ENCODE measurements at places on chromosomes 12 and 14.

- no peak for DNase-seq
These were observed 4.5 kb upstream of the RNASE4 start for GRCh38 chr14:20679907-20680306.

DNA sequence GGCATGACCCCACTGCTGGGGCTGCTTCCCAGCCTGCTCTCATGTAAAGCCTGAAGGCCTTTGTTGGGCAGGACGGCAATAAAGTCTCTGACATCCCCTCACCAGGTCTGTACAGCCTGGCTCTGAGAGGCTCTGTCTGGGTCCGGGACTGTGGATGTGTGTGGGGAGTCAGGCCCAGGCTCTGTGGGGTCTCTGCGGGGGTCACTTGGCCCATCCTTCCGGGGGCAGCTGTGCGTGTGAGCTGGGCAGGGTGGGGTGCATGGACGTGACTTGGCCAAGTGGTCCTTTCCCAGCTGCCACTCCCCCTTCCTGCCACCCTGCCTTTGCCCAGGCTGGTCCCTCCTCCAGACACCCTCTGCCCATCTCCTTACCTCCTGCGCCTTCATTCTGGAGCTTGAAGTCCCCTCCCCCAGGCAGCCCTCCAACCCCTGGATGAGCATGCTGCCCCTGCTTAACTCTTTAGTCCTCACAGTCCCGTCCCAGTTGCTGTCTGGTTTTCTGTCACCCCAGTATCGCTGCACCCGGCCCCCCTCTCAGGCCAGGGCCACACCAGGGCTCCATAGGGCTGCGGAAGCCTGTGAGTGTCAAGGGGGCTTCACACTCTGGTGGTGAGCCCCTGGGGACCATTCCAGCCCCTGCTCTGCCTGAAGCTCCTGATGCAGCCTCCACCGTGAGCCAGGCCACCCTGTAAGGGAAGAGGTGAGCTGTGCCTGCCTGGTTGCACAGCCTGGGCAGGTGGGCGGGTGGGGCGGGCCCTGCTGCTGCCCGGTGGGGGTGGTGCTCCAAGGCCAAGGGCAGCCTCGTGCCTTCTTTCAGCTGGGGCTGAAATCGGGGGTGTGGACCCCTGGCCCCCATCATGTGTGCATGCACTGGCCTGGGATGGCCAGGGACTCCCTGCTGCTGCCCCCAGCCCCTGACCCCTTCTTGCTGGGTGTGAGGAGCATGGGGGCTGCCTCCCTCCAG lies 25.5 kb upstream of the KIF26A start:
- DNase-seq, result no peak

DNA sequence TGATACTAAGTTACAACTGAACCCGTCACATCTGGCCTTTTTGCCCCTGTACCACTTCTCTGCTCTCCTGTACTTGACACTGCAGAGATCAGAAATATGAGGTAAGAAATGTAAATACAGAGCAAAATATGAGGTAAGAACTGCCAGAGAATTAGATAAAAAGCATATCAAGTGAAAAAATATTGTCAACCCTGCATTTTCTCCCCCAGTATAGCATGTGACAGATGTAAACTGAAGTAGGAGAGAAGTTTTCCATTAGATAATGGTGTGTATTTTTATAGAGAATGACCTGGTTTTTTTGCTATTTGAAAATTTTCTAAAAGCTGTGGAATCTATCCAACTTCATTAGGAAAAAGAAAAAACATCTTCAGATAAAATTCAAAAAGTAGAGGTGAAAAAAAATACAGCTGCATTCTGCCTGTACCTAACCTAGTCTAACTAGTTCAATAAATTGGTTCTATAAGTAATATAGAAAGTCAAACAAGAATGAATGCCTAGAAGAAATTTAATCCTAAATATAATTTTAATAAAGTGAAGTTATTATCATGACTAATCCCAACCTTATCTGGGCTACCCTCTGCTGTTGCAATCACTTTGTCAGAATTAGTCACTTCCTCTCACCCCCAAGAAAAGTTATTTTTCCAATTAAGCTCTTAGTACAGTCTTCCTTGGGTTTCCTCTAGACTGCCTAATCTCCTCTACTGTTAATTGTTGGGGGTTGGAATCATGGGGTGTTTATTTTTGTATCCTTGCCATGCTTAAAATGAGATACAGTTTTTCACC lies 210.0 kb downstream of the RASSF9 start:
- no peak for DNase-seq

DNA sequence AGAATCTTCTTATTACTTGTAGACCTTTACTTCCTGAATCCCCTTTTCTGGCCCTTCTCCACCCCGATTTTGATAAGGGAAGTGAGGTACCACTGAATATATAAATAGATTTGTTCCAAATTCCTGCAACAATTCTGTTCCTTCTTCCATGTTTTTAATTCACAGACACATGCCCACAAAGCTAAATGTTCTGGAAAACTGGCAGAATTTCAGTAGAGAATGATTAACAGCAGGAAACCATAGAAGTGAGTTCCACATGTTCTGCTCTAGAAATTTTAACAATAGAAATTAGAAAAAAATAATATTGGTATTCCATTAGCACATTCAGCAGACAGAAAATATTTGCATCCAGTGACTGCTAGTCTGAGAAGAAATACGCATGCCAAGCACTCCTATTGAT lies 139.6 kb downstream of the SLC2A13 start:
- no peak for DNase-seq

GRCh38 chr14:95282354-95282985 lies 37.2 kb downstream of the CLMN start:
- no peak for DNase-seq

DNA sequence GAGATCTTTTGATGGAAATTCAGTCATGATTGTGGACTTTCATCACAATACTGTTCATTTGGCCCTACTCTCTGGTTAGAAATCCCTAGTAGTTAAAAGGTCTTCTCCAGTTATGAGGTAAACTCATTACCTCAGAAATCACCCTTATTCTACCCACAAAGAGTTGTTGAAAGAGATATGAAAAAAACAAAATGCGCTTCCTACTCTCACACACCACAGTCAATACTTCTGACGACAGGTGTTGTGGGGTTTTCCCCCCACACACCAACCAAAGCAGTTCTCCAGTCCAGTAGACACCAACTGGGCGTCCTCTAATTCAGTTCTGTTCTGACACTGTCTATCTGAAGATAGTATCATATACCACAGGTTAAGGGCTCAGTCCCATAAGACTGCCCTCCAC lies 54.9 kb downstream of the TRMT5 start:
- peak; percentile 7 for DNase-seq

DNA sequence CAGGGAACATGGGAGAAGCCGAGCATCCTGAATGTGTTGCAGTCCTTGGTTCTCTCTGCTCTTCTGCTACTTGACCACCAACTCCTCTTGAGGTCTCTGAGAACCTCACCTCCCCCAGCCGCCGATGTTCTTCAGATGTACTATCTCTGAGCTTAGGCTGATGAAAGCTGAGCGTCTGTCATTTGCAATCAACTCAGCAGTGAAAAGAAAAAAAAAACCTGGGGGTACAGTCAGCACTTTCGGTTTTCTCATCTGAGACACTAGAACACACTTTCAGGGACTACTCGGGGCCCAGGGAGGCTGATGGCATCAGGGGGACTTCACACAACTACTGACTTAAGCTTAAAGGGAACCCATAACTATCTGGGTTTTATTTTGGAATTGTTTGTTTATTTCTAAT lies 9.6 kb upstream of the FLVCR2 start:
- no peak for DNase-seq

DNA sequence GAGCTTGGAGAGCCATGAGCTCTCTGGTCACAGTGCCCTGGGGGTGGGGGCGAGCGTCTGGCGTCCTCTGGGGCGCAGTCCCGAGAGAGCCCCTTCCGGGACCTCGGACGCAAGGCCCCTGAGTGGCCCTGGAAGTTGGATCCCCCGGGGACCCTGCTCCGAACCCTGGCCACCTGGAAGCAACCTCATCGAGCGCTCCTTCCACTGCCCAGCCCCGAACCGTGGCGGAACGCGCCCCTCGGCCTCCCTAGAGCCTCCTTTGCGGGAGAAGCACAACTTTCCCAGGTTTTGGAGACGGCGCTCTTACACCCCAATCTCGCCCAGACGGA lies 1.2 kb downstream of the NOS1 start:
- no peak for DNase-seq

DNA sequence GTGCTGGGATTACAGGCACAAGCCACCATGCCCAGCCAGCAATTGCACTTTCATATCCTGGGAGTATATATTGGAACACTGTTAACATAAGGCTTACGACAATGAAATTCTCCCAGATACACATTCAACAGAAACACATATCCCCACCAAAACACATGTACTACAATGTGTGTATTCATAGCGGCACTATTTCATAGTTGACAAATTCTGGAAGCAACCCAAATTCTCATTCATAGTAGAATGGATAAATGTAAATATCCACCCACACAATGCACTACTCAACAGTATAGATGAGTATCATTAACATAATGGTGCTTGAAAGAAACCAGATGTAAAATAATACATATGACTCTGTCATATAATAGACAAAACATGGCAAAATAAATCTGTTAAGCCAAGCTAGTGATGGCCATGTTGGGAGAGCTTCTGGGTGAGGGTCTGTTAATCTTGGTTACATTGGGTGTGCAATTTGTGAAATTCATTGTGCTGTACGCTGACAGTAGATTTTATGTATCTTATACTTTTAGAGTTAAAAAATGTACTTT lies 2.6 kb upstream of the DNAAF2 start:
- no peak for DNase-seq

DNA sequence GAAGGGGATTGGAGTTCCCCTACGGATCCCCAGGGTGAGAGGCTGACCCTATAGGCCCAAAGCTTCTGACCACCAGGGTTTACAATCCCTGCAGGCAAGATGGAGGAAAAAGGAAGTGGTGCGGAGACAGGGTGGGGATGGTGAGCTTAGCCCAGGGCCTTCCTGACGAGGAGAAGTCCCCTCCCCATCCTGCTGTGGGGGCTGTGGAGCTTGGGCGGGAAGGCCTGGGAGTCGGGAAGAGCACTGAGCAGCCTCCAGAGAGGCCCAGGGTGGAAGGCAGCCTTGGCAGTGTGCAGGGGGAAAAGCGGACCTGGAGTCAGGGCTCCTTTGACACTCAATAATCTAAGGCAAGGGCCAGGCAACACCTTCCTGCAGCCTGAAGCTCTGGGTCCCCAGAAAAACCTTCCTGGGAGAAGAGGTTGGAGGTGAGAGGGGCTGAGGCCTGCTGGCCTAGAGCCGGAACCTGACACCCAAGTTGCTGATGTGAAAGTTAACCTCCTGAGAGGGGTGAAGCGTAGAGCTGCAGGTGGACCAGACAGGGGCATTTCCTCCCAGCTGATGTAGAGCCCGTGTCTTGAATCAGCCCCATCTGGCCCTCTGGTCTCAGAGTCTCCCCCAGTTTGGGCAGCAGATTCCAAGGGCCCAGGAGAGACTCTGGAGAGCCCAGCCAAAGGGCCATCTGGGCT lies 6.0 kb downstream of the HDAC7 start:
- DNase-seq, result no peak

DNA sequence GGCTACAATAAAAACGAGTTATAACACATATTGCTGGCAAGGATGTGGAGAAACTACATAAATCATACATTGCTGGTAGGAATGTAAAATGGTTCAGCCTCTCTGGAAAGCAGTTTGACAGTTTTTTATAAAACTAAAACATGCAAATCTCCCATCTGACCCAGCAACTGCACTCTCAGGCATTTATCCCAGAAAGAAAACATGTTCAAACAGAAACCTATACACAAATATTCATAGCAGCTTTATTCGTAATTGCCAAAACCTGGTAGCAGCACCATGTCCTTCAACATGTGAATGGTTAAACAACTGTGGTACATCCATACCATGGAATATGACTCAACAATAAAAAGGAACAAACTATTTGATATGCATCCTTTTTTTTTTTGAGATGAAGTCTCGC lies 10.1 kb upstream of the TMCC3 start:
- DNase-seq, result no peak

GRCh38 chr12:113154351-113154973 lies 4.9 kb downstream of the CFAP73 start:
- DNase-seq, result peak; percentile 13

- DNase-seq, result peak; percentile 30
These were observed 24.0 kb downstream of the FGF6 start for GRCh38 chr12:4421590-4422031.

GRCh38 chr12:104083769-104084475 lies 19.6 kb downstream of the HCFC2 start:
- no peak for DNase-seq

GRCh38 chr14:43014338-43014737 lies 1407.7 kb downstream of the LRFN5 start:
- DNase-seq, result no peak

DNA sequence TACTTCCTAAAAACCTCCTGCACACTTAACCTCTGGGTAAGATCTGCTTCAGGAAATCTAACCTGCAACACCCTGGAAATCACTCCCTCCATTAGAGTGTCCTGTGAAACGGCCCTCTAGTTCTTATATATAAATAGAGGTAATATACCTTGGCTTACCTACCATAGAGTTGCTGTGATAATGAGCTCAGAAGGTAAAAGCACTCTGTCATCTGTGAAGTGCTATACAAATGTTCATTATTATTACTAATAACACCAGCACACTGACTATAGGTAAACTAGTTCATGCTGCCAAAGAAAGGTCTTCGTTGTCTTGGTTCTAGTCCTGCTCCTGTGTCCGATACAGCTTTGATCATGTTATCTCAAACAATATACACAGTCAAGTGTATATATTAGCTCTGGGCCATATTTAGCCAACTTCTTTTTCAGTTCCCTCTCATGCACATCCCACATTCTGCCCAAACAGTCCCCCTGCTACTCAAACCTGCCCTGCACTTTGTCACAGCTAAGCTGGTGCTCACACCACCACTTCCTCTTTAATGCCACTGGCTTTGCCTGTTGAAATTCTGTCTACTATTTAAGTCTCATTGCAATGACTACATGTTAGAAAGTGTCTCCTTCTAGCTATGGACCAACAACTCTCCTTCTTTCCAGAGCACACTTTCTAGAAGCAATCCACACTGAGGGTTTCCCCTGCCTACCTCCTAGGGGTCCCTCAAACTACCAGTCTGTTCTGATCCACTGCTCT lies 5.1 kb downstream of the E2F7 start:
- DNase-seq, result no peak

DNA sequence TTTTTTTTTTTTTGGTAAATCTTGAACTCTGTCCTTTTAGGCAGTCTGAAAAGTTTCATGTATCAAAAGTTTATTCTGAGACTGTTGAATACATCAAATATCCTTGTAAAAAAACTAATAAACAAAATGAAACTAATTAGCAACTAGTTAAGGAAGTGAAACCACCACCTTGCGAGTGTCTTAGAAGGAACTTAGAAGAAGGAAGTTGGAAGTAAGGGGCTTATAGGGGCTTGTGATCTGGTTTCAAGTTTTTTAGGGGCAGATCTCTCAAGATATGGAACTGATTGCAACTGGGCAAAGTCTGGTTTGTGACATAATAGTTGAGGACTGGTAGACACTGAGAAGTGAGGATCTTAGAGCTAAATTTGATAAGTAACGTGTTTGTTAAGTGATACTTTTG lies 748.8 kb downstream of the C12orf50 start:
- no peak for DNase-seq

DNA sequence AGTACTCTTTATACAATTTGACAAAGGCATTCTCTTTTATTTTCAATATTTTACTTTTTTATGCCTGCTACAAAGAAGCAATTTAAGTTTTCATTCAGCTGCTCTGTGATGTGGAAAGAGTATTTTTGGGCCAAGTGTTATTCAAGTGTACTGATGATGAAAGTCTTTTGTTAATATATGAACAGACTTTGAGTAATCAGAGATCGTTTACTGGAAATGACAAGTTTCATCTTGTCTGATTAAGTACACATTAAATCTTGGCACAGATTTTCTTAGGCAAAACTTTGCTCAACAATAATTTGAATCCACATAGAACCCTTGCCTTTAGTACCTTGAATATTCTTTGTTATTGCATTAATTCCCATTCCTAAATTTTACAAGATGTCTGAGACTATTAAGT lies 13.3 kb upstream of the PZP start:
- no peak for DNase-seq

GRCh38 chr12:132453361-132454192 lies 36.4 kb upstream of the FBRSL1 start:
- DNase-seq, result no peak
